Putamen (tissue), 1 donor: ENCODE measurements at places on chromosomes 2 and 18.

- no peak for DNase-seq
Observed at GRCh38 chr2:117982376-117983033, 31.4 kb downstream of the CCDC93 start.

GRCh38 chr2:152154462-152154861 lies 21.1 kb downstream of the STAM2 start:
- no peak for DNase-seq

- DNase-seq = no peak
Observed at GRCh38 chr2:42101206-42102023, 53.6 kb downstream of the PKDCC start.

DNA sequence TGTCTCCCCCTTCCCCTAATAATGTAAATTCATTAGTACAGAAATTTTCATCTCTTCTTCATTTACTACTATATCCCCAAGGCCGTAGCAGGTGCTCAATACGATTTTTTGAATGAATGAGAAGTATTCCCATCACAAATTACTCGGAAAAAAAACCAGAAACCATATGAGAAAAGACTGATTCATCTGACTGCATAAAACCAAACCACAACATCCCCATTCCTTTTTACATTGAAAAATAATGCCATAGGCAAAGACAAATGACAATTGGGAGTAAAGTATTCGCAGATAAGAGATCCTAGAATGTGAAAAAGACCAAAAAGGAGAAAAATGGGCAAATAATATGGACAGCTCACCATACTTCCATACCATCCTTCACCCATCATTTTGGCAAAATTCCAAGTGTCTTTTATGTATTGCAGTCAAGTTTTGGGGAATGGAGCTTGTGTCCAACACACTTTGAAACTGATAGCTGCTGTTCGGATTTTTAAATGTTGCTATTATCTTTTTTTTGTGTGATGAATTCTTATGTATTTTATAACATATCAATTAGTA lies 1.5 kb downstream of the ZC3H8 start:
- no peak for DNase-seq

DNA sequence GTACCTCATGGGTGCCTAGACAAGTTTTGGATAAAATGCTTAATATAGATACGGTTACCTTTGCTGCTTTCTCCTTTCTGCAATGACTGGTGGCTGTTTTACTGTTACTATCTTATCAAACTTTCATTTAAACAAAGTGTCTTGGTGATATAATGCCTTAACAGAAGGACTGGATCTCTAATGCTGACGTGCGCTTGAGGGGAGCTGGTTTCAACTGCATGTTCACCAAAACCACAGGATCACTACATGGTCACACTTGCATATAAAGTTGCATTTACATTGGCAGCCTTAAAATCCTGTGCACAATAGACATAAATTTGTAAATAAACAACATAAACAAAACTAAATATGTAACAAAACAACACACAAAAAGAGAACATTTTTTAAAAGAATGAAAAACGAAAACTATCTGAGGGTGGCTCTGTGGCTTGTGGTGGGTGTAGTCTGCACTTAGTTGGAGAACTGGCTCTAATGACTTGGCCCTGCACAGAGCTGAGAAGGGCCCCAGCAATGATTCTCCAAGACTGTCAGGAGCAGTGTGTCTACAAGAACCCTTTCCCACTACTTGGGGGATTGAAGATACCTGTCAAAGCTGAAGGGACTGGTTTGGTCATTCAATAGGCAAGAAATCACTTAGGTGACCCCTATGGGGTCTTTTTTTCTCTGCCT lies 135.5 kb downstream of the UXS1 start:
- DNase-seq = no peak

- peak; percentile 82 for DNase-seq
Observed at GRCh38 chr2:212539072-212539880, 674 bp upstream of the ERBB4 start.

DNA sequence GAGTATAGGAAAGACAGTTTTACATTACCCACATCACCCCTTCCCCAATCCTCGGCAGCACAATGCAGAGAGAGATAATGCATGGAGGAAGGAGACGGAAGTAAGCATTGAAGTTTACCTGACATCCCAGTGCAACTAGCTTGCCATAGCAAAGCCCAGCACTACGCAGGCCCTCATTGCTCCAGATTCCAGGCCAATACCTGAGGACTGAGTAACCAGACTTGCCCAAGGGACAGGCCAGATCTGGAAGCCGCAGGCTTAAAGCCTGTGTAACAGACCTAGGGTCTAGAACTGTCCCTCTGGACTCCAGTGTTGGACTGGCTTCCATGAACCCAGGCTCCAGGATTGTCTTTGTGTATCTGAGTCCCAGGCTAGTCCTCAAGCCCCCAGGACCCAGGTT lies 17.6 kb downstream of the SERPINB4 start:
- no peak for DNase-seq

GRCh38 chr18:13482618-13482945 lies 243.8 kb downstream of the FAM210A start:
- DNase-seq = no peak

GRCh38 chr2:8058652-8059051 lies 623.2 kb upstream of the ID2 start:
- DNase-seq = peak; percentile 8

- no peak for DNase-seq
Observed at GRCh38 chr18:65924904-65925303, 174.1 kb downstream of the CDH7 start.

- DNase-seq = no peak
Observed at GRCh38 chr18:51196118-51196810, 1.2 kb downstream of the MEX3C start.

GRCh38 chr2:10301941-10302478 lies 694 bp upstream of the HPCAL1 start:
- DNase-seq = no peak

- no peak for DNase-seq
Observed at GRCh38 chr2:236642584-236643291, 73.1 kb downstream of the ACKR3 start.
